NCI-H460 (cell line): ENCODE measurements at places on chromosomes 6 and 20.

DNA sequence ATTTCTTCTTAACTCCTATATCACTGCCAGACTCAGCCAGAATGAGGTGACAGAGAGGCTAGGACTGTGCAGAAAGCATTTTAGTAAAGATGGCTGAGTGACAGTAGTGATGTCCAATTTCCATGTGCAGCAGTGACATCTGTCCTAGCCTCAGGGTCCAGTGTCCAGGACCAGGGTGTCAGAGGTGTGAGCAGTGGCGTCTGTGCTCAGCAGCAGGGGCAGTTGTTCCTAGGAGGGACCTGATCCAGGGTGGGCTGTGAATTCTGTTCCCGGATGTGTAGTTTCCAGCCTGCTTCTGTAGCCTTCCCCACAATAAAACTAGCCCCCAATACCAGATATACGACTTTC is 6.0 kb downstream of the HLA-B start:
- no peak for DNase-seq

GRCh38 chr6:84921891-84922290 is 157.5 kb upstream of the TBX18 start:
- DNase-seq = no peak

DNA sequence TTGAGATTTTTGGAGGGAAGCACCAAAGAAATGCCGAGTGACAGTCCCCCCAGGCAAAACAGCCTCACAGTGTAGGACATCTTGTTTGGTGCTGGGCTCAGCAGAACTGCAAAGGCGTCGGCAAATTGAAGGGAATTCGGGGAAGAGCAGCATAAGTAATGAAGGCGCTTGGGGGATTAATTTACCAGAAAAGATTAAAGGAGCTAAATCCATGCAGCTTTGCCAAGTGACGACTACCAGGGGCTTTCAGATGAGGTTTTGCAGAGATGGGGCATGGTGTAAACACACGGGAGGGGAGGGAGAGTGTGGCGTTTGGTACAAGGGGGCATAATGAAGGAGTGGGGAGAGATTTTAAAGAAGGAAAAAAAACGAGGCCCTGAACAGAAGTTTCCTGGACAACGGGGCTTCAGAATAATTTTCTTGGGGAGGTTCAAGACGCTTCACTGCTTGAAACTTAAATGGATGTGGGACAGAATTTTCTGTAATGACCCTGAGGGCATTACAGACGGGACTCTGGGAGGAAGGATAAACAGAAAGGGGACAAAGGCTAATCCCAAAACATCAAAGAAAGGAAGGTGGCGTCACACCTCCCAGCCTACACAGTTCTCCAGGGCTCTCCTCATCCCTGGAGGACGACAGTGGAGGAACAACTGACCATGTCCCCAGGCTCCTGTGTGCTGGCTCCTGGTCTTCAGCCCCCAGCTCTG is 45.4 kb upstream of the CDH22 start:
- DNase-seq = no peak

GRCh38 chr6:138188278-138188941 is 26.7 kb downstream of the ARFGEF3 start:
- no peak for DNase-seq

GRCh38 chr6:66355471-66355870 is 648.4 kb upstream of the EYS start:
- DNase-seq = no peak

GRCh38 chr6:88519301-88520016 is 353.3 kb upstream of the CNR1 start:
- no peak for DNase-seq

- DNase-seq = no peak
These were observed 76.0 kb downstream of the ANKRD6 start for GRCh38 chr6:89508755-89509563.

DNA sequence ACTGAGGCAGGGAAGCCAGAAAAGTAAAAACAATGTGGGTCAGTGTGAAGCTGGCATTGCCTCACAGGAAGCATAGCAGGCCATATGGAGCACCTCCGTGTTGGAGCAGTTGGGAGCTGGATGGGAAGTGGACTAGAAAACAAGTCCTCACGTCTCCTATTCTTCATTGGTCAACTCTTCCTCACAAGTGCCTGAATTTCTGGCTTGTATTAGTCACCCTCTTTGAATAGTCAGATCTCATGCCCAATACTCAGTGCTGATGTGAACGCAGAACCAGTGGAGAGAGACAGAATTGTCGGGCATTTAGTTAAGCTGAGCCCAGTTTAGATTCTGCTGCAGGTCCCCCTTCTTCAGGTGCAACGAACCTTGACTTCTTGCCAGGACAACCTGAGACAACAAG is 22.3 kb upstream of the RSPO3 start:
- no peak for DNase-seq

DNA sequence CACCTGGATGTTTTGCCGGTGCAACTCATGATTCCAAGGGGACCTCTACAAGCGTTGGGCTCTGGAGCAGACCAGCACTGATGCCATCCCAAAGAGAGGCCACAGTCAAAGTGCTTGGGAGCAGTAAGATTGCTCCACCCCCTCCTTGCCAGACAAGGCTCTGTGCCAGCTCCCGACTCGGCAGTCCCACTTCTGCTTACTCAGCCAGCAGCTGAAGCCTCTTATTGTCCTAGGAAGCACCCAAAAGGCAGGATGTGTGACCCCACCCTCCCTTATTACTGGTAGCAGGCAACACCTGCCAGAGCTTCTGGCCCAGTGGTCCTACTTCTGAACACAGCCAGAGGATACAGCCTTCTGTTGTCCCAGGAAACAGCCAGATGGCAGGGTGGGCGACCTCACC is 614.2 kb downstream of the TENT5A start:
- DNase-seq = no peak

GRCh38 chr20:60760256-60761000 is 491.6 kb upstream of the CDH4 start:
- DNase-seq = no peak

GRCh38 chr6:116244284-116244683 is 9.6 kb downstream of the TSPYL4 start:
- DNase-seq = no peak

GRCh38 chr6:83741089-83741488 is 32.2 kb upstream of the SNAP91 start:
- DNase-seq = no peak

- DNase-seq = peak; percentile 59
These were observed 98.3 kb downstream of the SASH1 start for GRCh38 chr6:148440877-148441453.

- no peak for DNase-seq
These were observed 93.4 kb upstream of the NHSL1 start for GRCh38 chr6:138592749-138593123.

- DNase-seq = no peak
These were observed 104.8 kb downstream of the HACE1 start for GRCh38 chr6:104754788-104755409.

- peak; percentile 81 for DNase-seq
These were observed 38.1 kb upstream of the PDE7B start for GRCh38 chr6:135813401-135813800.

DNA sequence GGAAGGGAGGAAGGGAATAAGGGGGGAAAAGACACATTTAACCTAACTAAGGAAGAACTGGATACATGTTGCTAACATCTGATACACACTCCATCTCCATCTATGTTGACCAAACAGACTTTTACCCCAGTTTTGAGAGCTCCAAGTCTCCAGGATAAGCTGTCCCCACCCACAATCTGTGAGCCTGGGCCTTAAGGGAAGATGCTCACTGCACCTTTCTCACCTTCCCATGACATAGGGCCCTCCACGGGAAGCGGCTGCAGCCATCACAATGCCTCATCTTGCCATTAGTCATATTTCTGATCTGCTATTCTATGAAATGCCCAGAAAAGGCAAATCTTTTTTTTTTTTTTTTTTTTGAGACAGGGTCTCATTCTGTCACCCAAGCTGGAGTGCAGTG is 126.6 kb upstream of the SALL4 start:
- no peak for DNase-seq

DNA sequence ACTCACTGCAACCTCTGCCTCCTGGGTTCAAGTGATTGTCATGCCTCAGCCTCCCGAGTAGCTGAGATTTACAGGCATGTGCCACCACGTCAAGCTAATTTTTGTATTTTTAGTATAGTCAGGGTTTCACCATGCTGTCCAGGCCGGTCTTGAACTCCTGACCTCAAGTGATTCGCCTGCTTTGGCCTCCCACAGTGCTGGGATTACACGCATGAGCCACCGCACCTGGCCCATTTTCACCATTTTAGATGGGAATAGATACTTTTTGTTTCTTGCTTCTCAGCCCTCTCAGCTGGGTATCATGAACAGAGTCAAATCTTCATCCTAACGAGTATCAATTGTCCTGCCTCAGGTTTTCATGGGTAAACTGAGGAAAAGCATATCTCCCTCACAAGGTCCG is 235.0 kb downstream of the CDC5L start:
- no peak for DNase-seq

DNA sequence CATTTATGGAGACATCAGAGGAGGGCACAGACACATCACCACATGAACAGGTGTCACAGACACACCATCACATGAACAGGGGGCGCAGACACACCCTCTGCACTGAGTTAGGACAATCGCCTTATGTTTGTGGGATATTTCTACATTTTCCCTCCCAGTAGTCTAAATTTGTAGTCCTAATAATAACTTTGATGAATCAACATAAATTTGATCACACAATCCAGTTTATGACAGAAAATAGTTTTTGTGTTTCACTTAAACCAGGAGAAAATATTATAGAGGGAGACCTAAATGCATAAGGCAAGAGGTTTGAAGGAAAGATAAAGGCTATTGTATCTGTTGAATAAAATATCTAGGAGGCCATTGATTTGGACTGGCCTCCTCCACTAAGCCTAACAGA is 195.7 kb downstream of the GPX5 start:
- no peak for DNase-seq

DNA sequence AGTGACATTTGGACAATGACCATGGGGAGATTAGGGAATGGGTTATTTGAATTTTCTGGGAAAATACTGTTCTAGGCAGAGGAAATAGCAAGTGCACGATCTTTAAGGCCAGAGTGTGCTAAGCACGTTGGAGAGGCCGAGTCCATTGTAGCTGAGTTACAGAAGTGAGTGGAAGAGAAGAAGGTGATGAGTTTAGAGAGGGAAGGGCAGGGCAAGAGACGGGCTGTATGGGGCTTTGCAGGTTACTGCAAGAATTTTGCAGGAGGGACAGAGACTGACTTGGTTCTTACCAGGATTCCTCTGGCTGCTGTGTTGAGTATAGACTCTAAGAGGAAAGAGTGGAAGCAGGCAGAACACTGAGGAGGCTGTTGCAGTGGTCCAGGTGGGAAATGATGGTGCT is 1.1 kb upstream of the NCOA3 start:
- DNase-seq = no peak

- no peak for DNase-seq
These were observed 1.5 kb downstream of the VNN1 start for GRCh38 chr6:132712366-132712765.

- no peak for DNase-seq
These were observed 582.2 kb upstream of the ARID1B start for GRCh38 chr6:156194981-156195380.

GRCh38 chr20:44644667-44645131 is 6.8 kb downstream of the ADA start:
- DNase-seq = no peak

DNA sequence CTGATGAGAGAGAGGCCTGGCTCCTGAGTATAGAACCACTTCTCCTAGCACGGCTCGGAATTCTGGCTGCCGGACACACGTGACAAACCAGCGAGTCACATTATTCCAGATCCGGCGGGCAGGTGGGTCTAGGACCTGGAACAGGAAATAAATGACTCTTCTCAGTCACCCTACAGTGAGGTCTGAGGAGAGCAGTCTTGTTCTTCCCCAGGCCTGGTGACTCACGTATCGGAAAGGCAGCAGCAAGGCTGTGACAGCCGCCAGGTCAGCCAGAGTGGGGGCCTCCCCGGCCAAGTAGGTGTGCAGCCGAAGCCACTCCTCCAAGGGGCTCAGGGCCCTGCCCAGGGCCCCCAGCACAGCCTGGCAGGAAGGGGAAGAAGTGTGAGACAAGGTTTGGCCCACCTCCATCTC is 2.8 kb downstream of the VARS1 start:
- no peak for DNase-seq

DNA sequence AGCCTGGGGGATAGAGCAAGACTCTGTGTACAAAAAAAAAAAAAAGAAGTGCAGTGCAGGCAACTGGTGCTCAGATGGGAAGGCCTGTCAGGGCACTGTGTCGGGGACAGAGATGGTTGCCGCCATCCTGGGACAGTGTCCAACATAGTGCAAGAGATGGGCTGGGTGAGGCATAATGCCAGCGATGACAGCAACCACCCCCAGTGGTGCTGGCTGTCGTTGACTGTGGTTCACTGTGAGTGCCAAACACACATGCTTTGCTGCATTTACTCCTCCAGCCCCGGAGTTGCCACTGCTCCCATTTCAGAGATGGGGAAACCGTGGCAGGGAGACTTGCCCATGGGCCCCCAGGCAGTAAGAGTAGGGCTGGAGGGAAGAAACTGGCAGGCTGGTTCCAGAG is 5.2 kb upstream of the C20orf203 start:
- no peak for DNase-seq

GRCh38 chr6:144935181-144935580 is 650.0 kb downstream of the UTRN start:
- DNase-seq = no peak

GRCh38 chr20:12977328-12978125 is 31.2 kb upstream of the SPTLC3 start:
- no peak for DNase-seq

- DNase-seq = peak; percentile 68
These were observed 11.7 kb upstream of the ZNF311 start for GRCh38 chr6:29016559-29017427.

GRCh38 chr6:133682506-133683307 is 206.2 kb upstream of the TCF21 start:
- DNase-seq = no peak

DNA sequence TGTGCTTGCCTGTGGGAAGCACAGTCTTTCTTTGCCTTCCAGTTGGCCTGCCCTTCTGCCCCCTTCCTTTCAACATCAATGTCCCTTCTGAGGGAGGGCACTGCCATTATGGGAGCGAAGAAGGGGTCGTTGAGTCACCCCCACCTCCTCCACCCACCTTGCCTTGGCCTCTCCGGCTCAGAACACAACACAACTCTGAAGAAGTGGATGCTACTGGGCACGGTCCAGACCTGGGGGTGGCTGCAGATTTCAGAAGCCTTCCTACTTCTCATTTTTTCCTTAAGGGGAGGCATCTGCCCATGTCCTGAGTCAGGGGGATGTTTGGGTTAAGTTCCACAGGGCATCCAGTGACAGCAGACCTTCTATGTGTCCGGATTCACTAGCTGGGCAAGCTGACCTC is 72.1 kb downstream of the GFOD1 start:
- DNase-seq = no peak
